IMR-90 (cell line): ENCODE measurements at places on chromosomes 3 and 15. TPM values are rescaled to one million over a fixed set of nuclear protein-coding genes. Genes with fewer than 3 reads are reported as not detected.

GRCh38 chr15:92164327-92165000, 229.2 kb upstream of the ST8SIA2 start:
- peak; percentile 20 for DNase-seq
- H3K4me1 ChIP-seq = peaks cover 2% of the 10 kb centered on the region; the same call in 1 of the 2 replicates
- no peak overlapping the region for H3K4me3 ChIP-seq
- no peaks in the 10 kb centered on the region for H3K36me3 ChIP-seq
- no peaks in the 10 kb centered on the region for H3K27me3 ChIP-seq
- no peak overlapping the region for H3K27ac ChIP-seq

DNA sequence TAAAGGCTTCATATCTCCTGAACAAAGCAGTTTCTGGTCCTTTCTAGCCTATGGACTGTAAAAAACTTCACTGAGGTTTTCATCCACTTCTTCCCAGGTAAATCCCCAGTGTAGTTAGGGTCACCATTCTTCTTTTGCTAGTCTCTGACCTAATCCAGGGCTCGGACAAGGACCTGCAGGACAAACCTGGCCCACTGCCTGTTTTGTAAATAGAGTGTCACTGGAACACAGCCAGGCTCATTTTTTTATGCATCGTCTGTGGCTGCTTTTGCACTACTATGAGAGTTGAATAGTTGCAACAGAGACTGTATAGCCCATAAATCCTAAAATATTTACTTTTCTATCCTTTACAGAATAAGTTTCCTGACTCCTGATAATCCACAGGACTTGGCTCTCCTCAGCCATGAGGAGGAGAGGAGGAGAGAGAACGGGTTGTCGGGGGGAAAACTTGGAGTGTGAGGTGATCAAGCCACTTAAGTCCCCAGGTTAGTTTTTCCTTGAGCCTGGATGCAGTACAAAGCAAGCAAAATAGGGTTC, 29.0 kb downstream of the CCR3 start:
- H3K4me1 ChIP-seq = no peaks in the 10 kb centered on the region
- no peak overlapping the region for H3K4me3 ChIP-seq
- H3K36me3 ChIP-seq = no peaks in the 10 kb centered on the region
- H3K27ac ChIP-seq = no peak overlapping the region

- peak; percentile 16 for DNase-seq
- H3K36me3 ChIP-seq = no peaks in the 10 kb centered on the region
- no peaks in the 10 kb centered on the region for H3K4me1 ChIP-seq
- H3K27me3 ChIP-seq = no peaks in the 10 kb centered on the region
- no peak overlapping the region for H3K4me3 ChIP-seq
- H3K27ac ChIP-seq = no peak overlapping the region
Observed at GRCh38 chr3:136802481-136802996, 16.4 kb upstream of the SLC35G2 start.

GRCh38 chr15:38454696-38455090, 766 bp downstream of the FAM98B start:
- peaks cover 3% of the 10 kb centered on the region; the same call in 1 of the 2 replicates for H3K4me1 ChIP-seq
- H3K36me3 ChIP-seq = peaks cover 4% of the 10 kb centered on the region; the same call in 1 of the 2 replicates
- H3K4me3 ChIP-seq = peak overlapping the region; percentile 87
- 0 out of 2 replicates have a peak, but pooled peaks cover 3% of the 10 kb centered on the region for H3K27me3 ChIP-seq
- H3K27ac ChIP-seq = peak overlapping the region; percentile 98

DNA sequence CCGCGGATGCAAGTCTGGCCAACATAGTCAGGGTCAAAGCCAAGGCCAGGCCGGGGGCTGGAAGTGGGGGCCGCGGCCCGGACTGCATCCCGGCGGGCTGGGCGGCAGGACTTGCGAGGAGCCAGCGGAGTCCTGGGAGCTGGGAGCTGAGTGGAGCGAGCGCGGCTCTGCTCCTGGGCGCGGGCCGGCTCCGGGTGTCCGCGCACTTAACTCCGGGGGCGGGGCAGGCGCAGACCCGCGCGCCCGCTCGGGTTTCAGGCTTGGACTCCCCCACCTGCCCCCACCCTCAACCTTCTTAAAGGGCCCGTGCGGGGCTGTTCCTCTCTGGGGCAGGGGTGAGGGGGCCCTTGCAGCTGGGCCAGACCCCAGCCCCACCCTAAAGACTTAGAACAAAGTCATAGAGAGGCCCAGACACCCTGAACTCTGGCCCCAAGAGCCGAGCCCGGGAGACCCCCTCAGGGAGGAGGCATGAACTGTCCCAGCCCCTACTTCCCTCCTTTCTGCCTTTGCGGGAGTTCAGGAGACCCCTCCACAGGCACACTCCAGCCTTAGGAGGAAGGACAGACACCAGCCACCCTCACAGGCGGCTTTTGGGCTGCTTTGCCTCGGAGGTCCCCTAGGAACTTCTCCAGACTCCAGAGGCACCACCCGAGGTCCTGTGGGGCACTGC, at the start of gene CSPG4:
Gene CSPG4, minus strand, starts transcription at position 181 of the 670 bp plus-strand sequence. Its CDS starts 93 bp downstream, at position 88.
- no peaks in the 10 kb centered on the region for H3K27me3 ChIP-seq
- peaks cover 22% of the 10 kb centered on the region for H3K4me1 ChIP-seq
- no peaks in the 10 kb centered on the region for H3K36me3 ChIP-seq
- peak within 1 kb of the TSS; percentile 75 for H3K4me3 ChIP-seq
- H3K27ac ChIP-seq = peak within 1 kb of the TSS; percentile 54

GRCh38 chr3:146166826-146167225, 5.8 kb upstream of the PLOD2 start:
- DNase-seq = no peak
- H3K27me3 ChIP-seq = no peaks in the 10 kb centered on the region
- no peaks in the 10 kb centered on the region for H3K36me3 ChIP-seq
- peak overlapping the region; percentile 19; the same call in 1 of the 2 replicates for H3K27ac ChIP-seq
- H3K4me1 ChIP-seq = peaks cover 18% of the 10 kb centered on the region

DNA sequence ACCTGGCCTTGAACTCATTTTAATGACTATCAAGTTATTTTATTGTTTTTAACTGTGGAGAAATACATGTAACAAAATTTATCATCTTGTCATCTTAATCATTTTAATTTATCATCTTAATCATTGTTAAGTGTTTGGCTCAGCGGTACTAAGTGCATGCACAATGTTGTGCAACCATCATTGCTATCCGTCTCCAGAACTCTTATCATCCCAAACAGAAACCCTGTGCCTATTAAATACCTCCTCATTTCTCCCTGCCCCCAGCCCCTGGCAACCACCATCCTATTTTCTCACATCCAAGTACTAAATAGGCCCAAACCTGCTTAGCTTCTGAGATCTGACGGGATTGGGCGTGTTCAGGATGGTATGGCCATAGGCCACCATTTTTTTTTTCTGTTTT, 51.5 kb upstream of the UBP1 start:
- no peak overlapping the region for H3K4me3 ChIP-seq
- no peaks in the 10 kb centered on the region for H3K4me1 ChIP-seq
- no peaks in the 10 kb centered on the region for H3K27me3 ChIP-seq
- H3K27ac ChIP-seq = no peak overlapping the region
- no peaks in the 10 kb centered on the region for H3K36me3 ChIP-seq

WNT5A gene
- total RNA-seq = 204 and 224 TPM in 2 replicates

IGSF10 gene
- under 0.01 TPM in 2 replicates for total RNA-seq
